ENCODE measurements at places on chromosomes 2 and 18.

- no peak for DNase-seq
Measured at GRCh38 chr18:49089049-49089448, 138.3 kb upstream of the SMAD7 start.

DNA sequence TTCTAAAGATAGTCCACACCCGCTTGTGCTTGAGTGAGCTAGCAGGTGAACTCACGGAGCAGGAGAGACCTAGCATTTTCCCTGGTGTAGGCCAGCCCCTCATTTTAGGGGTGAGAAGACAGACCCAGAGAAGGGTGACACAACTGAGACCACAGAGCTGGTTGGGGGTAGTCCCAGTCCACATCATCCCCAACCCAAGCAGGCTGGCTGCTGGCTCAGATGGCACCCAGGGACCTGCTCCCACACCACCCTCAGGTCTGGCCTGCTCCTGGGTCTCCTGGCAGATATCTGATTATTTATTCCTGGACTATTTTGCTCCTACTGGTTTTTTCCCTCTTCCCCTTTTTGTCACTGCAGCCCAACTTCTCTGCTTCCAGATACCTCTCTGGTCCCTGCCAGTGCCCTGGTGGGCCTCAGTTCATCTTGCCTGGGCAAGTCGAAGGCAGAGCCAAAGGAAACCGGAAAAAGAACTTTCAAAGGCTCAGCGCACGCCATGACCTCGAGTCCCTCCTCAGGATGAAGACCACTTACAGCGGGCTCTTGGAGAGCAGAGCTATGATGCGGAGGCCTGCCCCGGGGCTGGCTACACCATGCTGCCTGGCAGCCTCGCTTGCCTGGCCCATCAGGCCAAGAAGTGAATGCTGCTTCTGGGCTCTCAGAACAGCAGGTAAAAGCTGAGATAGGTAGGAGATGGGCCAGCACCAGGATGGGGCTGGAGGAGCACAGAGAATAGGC is 72.7 kb downstream of the POLR1A start:
- DNase-seq: no peak

GRCh38 chr2:206213514-206213845 is 53.8 kb downstream of the EEF1B2 start:
- DNase-seq: no peak

DNA sequence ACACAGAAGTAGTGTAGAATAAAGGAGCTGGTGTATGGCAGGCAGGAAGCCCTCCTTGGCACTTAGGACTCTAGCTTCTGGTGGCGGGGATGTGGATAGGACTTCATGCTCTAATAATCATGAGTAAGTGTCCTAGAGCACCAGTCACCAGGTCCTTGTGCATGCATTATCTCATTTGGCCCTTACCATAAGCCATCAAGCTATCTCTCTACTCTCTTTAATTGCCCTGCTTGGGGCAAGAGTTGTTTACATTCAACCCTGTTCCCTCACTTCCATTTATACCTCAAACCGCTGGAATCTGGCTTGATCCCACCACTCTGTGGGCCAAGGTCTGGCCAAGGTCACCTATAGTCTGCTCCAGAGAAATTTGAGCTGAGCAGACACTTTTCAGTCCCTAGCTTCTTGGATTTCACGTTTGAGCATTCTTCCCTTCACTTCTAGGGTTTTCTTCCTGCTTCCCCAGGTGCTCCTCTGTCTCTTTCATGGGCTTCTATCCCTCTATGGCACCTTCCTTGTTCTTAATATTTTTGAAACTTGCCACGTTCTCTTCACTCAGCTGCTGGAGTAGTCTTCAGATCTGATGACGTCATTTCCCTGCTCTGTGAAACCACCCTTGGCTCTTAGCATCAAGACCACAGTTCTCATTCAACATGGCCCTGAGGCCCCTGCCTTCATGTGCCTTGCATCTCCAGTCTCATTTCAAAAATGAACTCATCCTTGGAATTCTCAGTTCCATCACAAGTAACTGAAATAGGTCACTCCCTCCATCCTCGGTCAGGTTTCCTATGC is 94.9 kb upstream of the GATA6 start:
- DNase-seq: no peak

DNA sequence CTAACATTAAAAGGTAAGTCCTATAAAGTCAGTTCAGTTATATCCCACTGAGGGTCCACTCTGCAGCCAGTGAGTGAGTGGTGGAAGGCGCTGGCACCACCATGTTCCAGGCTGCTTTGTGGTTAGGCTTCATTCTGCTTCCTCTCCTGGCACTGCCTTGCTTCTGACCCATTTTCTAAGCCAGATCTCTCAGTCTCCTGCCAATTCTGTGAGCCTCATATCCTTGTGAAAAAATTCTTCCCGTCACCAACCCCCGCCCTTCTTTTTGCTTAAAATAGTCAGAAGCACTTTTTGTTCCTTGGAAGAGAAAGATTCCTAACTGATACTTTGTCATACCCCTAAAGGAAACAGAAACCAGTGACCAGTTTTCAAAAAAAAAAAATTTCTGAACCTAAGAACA is 139.8 kb upstream of the NCK2 start:
- no peak for DNase-seq

DNA sequence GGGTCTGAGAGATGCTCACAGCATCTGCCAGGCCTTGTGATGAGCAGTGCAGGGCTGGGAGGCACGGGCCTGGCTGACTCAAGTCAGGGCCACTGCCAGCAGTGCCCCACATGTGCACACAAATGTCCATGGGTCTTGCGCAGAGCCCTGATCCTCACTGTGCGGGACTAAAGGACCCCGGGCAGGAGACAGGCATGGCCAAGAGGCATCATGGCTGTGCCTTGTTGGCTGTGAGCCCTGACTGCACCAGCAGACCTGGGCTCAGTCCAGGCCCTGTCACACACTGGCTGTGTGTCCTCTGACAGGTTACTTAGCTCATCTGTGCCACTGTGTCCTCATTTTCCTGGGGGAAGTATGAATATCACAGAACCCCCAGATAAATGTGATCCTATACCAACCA is 4.0 kb downstream of the KCNIP3 start:
- DNase-seq: no peak

DNA sequence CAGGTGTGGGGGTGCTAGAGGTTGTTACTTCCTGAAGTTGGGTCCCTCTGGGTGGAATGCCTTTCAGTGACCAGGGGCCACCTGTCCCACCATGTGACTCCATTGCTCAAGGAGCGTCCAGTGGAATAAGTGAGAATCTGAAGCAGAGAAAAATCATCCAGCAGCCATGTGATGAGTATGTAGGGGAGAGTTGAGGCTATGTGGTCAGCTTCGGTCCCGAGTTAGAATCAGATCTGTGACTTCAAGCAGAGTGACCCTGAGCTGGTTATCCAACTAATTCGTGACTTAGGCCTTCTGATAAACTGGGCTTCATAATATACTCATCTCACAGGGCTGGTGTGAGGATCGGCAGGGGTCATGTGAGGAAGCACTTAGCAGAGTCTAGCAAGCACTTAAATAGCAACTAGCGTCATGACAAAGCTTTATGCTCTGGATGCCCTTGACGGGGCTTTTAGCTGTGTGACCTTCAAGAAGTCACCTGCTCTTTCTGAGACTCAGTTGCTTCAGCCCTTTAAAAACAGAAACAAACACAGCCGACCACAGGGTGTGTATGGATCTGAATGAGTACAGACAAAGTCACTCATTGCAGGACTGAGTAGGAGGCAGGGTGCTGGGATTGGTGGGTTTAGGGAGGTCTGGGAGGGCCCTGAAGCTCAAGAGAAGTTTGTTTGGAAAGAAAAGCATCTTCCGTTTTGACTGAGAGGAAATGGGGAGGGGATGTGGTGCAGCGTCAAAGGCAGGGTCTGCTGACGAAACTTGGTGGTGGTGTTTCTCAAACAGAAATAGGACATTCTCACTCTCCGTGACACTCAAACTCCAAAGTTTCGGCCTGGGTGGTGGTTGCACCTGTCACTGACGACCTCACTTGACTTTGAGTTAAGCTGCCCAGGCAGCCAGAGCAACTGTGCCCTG is 264.0 kb upstream of the CXCR4 start:
- no peak for DNase-seq

DNA sequence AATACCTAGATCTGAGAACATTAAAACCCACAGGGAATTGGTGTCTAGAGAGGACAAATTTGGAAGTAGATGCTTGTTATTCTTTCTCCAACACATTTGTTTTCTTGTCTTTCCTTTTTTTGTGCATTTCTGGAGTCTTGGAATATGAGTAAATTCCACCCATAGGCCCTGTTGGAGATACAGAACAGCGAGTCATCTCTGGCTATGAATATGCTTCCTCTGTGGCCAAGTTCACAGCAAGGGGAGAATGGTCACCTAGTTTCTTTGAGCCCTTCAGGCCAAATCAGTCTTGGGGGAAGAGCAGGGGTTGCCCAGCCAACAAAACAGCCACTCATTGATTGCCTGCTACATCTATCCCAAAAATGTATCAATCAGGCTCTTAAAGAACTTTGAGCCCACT is 31.3 kb downstream of the SP140L start:
- peak; percentile 52 for DNase-seq

DNA sequence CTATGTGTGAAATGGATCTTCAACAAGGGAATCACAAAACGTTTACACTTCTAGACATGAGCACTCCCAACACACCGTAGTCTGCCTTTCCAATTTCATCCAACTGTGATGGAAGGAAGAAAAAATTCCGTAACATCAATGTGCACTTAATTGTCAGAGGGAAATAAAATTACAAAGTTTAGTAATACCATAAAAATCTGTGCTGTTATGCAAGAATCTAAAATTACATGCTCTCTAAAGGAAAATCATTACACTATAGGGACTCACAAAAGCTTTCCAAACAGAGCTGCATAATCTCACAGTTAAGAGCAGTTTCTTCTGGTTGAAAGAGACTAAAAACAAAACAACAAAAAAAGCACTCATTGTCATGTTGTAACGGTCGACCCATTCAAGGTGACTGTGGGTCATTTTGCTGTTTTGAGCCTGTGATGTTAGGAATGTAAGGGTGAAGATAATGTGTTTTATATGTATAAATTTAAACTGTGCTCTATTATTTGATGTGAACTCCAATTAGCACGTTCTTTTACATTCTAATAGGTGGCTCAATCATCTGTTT is 698.0 kb downstream of the TDRD15 start:
- DNase-seq: no peak

DNA sequence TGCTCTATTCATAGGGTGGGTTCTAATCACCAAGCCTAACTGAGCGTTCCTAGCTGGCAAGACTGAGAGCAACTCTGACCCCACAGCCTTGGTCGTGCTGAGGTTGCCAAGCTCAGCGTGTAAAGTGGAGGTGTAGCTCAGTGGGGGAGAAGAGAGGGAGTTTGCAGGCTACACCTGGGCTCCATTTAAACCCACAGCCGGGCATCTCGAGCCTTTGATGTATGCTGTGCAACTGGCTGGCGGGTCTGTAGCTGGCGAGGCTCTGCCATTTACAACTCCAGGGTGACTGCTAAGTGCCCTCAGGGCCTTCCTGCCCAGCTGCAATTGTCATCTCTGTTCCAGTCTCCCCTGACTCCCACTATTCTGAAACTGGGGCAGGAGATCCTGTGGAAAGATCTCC is 20.0 kb upstream of the CHRNA1 start:
- no peak for DNase-seq

GRCh38 chr2:42030200-42030759 is 17.5 kb upstream of the PKDCC start:
- no peak for DNase-seq

DNA sequence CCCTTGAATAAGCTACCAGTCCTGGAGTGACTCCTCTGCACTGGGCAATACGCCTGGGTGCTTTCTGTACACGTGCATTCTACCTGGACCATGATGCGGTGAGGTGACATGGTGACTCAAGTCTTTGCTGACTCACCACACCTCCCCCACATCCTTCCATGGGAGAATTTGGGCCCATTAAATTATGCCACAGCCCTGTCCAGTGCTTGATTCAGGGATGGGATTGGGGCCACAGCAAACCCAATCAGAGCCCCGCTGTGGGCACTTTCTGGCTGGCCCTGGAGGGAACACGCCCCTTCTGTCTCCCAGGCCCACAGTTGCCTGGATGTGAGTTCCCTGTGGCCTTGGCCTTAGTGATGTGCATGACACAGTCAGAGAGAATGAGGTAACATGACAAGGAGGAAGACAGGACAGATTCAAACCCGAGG is 86.9 kb downstream of the LRRC30 start:
- DNase-seq: peak; percentile 92

DNA sequence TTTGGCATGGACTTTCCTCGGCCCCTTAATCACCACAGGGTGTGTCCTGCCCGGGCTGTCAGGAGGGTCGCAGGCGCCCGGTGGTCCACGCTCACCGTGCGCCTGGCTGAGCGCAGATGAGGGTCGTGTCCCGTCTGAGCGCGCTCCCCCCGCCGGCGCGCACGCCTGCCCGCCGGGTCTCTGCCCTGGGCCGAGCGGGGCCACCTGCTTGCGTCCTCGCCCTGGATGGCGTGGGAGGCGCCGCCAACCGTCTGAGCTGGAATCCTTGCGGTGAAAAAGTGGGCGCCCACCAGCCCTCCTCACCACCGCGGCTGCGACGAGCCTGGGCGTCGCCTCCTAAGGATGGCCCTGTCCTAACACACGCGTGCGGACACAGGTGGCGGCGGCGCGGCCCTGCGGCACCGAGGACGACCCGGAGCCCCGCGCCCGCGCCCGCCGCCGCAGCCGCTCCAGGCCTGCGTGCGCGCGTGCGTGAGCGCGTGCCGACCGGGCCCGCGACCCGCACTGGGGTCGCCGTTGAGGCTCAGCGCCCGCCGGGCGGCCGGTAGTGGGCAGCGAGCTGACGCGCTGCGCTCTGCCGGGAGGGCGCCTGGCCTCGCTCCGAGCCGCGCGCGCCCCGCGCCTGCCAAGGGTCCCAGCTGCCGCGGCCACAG is 126.6 kb downstream of the ARHGEF4 start:
- DNase-seq: no peak

DNA sequence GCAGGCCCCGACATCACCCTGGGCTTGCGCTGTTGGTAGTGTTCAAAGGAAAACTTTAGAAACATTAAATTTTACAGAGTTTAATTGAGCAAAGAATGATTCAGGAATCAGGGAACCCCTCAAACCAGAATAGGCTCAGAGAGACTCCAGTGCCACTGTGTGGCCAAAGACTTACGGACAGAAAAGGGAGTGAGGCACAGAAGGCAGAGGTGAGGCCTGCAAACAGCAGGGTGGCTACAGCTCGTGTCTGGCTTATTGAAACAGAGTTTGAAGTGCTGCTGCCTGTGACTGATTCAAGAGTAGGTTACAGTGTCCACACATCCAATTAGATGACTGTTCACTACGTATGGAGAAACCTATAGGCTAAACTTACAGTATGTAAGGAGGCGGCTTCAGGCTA is 2.4 kb upstream of the CTDP1 start:
- no peak for DNase-seq

DNA sequence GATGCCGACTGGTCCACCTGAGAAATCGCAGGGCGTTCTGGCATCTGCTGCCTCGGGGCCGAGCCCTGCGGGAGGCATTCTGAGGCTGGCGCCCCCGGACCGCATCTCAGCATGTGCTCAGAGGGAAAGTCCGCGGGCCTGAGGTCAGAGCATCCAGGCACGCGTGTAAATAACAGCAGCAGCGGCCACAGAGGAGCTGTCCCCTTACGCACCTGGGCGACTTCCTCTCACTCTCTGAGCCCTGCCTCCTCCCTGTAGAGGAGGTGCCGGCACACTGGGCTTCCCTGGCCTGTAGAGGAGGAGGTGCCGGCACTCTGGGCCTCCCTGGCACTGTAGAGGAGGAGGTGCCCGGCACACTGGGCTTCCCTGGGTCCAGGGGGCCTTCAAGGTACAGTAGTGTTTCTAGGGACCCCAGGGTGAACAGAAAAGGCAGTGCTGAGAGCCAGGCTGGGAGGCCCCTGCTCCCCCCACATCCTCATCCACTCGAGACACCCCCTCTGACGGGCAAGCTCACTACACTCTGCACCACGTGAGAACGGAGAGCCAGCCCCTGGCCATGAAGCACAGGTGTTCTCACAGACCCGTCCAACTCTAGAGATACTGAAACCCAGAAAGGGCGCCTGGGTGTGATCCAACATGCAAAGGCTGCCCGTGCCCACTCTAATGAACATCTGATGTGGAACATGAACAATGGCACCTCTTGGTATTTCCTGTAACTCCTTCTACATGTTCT is 263.5 kb downstream of the HDAC4 start:
- DNase-seq: no peak
